ENCODE measurements at places on chromosomes 16 and 17. TPM values are rescaled to one million over a fixed set of nuclear protein-coding genes. Genes with fewer than 3 reads are reported as not detected.

The CAPNS2 gene
- 0.08 TPM for total RNA-seq

The PRSS8 gene
- total RNA-seq = 116 TPM

The CCDC40 gene
- 7.0 TPM for total RNA-seq

The GABARAP gene
- 72.3 TPM for total RNA-seq

DNA sequence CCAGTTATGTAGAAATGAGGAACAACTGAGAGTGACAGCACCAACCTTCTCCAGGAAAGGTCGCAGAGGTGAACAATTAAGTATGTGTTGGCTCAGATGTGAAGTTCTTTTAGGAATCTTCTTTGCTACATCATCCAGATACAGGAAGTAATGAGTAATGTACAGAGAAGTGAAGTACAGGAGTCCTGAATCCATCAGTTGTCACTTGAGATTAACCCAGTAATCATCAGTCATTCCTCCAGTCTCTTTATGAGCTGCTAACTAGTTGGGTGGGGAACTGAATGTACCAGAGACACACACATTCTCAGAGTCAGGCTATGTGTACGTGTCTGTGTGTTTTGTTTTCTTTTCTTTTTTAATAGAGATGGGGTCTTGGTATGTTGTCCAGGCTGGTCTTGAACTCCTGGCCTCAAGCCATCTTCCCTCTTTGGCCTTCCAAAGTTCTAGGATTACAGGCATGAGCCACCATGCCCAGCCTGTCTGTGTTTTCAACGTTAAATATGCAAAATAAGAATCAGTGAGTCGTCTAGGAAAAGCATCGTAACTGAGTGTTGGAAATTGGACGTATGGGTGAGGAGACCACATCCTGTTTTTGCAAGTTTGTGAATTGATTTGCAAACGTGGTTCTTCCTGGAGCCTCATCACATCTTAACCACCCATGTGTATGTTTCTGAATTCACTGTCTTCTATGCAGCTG, 19.9 kb downstream of the ZNF200 start:
- no peak for DNase-seq

GRCh38 chr16:87458424-87458915, 34.4 kb downstream of the ZCCHC14 start:
- DNase-seq = no peak

DNA sequence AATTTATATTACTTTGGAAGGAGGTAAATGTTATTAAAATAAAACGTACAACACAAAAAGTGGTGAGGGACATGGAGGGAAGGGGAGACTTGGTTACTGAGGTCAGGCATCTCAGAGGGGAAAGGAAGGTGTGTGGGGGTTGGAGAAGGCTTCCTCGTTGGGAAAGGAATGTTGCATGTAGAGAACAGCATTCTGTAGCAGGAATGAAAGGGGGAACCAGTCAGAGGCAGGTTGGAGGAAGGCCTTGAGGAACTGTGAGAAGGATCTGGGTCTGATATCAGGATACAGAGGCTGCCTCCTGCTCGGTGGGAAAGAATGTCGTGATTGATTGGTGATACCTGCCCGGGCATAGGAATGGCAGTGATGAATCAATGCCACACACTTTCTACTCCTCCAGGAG, 103.3 kb upstream of the ZFHX3 start:
- no peak for DNase-seq

DNA sequence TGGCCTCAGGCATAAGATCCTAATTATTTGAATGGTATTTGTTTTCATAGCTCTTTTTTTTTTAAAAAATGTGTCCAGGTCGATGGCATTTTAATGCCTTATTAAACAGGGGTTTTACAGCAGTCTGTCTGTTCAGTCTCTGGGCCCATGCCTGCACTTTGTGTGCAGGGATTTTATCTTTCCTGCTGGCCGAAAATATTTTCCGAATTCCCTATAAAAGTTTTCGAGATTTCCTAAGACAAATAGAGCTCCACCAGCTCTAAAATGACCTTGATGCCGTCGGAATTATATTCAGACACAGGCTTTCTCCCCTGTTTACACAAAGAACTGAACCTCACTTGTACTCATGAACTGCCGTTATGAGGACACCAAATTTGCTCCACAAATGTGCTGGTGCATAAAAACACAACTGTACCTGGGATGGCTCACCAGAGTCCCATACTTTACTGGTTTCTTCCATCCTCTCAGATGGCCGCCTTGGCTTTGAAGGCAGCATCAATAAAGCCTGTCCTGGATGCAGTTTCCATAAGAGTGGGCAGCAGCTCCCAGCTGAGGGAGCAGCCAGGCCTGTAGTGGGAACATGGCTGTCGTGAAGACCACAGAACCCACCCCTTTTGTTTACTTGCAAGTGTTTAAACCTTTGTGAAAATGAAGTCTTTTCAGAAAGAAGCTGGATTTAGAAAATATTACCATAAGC, 44.9 kb downstream of the TBX4 start:
- no peak for DNase-seq

GRCh38 chr17:44557651-44558285, 484 bp downstream of the FZD2 start:
- DNase-seq = no peak

GRCh38 chr16:81823111-81823510, 44.0 kb downstream of the PLCG2 start:
- DNase-seq = no peak

DNA sequence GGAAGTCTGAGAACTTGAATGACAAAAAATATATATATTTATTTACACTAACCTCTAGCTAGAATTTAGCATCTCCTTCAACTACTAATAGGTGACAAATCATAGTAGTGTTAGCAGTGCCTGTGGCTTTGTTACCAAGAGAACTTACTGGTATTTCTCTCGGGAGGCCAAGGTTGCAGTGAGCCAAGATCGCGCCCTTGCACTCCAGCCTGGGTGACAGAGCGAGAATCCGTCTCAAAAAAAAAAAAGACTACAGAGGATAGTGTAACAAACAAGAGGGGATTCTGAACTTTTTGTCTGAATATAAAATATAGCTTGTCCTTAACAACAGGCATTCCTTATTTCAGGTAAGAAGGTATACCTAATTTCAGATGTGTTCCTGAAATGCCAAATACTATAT, 1.3 kb upstream of the SUZ12 start:
- DNase-seq = no peak

GRCh38 chr16:55392701-55393100, 68.7 kb downstream of the IRX6 start:
- DNase-seq = no peak
